ENCODE measurements at places on chromosomes 16 and 17.

GRCh38 chr16:83936581-83937165, 16.4 kb upstream of the OSGIN1 start:
- DNase-seq: no peak

DNA sequence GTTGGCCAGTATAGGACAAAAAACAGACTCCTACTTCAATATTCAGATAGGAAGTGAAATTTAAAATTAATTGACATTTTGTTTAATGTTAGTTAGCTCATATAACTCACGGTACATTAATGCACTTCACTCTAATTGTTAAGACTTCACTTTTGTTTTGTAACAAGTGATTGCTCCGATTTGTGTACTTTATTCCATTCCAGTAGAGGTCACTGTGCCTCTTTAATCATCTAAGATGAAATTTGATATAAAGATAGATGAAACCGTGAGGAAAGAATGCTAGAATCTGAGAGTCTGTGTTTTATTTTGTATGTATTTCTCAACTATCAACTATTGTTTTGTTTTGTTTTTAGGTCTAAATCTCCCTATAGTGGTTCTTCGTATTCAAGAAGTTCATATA, 29.0 kb downstream of the RBBP6 start:
- DNase-seq: no peak

DNA sequence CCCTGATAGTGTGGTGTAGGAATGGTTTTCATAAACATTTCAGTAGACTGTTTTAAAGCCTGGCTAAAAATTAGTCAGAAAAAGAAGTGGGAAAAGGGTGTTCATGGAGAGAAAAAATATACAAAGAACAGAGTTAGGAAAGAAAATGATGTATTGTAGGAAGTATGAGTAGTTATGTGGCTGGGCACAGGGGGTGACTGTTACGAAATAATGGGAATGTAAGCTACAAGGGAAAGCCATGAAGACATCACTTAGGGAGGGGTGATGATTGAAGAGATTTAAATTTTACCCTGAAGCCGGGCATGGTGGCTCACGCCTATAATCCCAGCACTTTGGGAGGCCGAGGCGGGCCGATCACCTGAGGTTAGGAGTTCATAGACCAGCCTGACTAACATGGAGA, 55.3 kb downstream of the NUP88 start:
- no peak for DNase-seq

- no peak for DNase-seq
These were observed 2073.2 kb downstream of the TP53TG3F start for GRCh38 chr16:35532576-35532975.
